ENCODE measurements at places on chromosomes 2 and 18.

- DNase-seq, result no peak
Measured at GRCh38 chr2:167147271-167147941, 259.1 kb downstream of the XIRP2 start.

DNA sequence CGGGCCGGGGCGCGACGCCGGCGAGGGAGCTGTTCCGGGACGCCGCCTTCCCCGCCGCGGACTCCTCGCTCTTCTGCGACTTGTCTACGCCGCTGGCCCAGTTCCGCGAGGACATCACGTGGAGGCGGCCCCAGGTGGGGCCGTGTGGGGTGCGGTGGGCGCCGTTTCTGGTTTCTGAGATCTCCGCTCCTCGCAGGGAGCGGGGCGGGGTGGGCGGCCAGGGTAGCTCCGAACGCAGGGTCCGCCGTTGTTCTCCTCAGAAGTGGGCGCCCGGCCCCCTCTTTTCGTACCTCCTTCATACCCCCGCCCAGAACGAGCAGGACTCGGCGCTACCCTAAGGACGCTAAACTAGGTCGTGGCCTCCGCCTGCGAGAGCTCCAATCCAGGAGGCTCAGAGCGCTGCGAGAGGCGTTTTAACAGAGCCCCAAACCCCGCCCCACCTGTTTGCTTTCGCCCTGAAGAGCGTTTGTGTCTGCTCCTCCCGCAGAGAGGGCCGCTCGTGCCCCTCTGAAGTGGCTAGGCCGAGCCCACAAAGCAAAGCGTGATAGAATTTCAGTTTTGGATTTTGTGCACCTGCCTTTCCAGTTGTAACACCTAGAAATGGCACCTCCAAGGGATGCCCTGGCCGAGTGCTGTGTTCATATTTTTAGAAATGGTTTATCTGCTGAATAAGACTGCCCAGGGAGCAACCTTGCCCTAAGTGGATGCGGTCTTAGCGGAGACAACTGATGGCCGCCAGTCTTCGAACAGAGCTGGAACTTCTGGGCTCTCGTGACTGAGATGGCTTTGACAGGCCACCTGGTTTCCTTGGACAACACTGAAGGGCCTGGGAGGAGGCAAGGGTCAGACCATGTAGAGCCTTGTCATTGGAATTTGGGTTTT lies 626 bp downstream of the CAPN10 start:
- peak; percentile 36 for DNase-seq

- DNase-seq, result no peak
Measured at GRCh38 chr2:238912228-238912915, 64.5 kb downstream of the TWIST2 start.

- DNase-seq, result no peak
Measured at GRCh38 chr2:121587131-121587530, 56.5 kb downstream of the RNU4ATAC start.

- DNase-seq, result no peak
Measured at GRCh38 chr2:10956006-10956790, 44.5 kb downstream of the KCNF1 start.

GRCh38 chr2:216281316-216281715 lies 91.0 kb downstream of the MARCHF4 start:
- DNase-seq, result no peak

- no peak for DNase-seq
Measured at GRCh38 chr2:11708106-11708505, 38.1 kb upstream of the NTSR2 start.

DNA sequence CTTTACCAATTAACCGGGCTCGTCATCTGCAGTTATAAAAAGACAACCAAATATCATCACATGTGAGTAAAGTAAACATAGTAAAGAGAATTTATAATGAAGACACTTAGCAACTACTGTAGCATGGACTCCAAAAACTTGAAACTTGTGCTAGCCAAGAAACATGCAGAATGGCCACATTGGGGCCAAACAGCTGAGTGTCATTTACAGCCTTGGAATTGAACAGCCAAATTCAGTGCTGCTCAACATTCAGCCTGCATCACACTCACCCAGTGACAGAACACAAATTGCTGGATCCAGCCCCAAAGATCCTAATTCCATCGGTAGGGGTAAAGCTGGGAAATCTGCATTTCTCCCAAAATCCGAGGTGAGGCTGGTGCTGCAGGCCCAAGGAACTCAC lies 224.8 kb upstream of the GYPC start:
- no peak for DNase-seq

DNA sequence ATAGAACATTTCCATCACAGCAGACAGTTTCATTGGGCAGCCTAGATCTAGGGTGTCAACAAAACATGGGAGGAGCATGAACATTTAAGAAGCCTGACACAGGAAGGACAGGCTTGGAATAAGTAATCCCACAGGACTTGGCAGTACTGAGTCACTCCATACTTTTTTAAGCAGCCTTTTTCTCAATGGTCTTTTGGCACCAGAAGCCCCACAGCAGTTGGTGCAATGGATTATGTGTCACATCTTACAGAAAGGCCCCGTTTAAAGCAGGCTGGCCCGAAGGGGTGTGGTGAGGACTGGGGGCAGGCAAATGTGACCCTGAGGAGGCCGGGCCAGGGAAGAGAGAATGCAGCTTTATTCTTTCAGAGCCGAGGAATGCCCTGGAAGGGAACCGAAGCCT lies 26.6 kb downstream of the SPTBN1 start:
- peak; percentile 70 for DNase-seq

Data from urothelium cell line (cell line).